H1 (cell line): ENCODE measurements at places on chromosomes 11 and 22.

DNA sequence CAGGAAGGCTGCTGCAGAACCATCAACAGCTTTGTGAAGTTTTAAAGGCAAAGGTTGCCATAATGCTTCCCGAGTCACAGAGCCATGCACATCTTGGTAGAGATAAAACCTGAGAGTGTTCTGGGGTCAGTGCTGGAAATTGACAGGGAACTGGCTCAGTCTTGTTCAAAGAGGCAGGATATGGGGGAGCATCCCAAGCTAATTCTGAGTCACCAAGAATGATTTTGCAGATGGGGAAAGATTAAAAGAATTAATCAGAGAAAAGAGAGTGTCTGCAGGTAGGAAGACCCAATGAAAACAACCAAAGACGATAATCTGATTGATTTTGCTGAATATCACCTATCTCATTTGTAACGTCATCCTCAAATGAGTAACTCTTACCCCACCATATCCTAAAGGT, 99.9 kb upstream of the CD44 start:
- DNase-seq: no peak

GRCh38 chr11:9741260-9741659, 77.4 kb downstream of the SWAP70 start:
- no peak for DNase-seq

DNA sequence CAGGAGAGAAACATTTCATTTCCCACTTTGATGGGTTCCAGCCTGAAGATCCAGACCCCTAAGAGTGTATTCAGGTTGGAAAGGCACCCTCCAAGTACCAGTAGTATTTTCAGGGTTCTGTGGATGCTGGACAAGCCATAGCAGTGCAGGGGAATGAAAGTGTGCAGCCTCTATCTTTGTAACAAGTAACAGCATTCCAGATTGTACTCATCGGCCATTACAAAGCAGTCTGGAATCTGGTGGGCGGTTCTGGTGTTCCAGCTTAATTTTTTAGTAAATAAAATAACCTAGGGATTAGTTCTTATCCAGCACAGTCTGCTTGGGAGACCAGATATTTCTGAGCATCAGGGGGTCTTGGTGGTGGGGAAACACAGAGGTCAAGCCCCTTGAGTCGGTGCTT, 22.6 kb downstream of the APLNR start:
- DNase-seq: no peak

DNA sequence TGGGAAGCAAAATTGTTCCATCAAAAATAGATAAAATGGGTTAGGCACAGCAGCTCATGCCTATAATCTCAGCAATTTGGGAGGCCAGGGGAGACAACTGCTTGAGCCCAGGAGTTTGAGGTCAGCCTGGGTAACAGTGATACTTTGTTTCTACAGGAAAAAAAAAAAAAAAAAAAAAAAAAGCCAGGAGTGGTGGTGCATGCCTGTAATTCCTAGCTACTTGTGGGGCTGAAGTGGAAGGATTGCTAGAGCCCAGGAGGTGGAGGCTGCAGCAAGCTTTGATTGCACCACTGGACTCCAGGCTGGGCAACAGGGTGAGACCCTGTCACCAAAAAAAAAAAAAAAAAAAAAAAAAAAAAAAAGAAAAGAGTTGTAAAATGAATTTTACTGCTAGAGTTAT, 49.6 kb downstream of the KIF18A start:
- no peak for DNase-seq

- DNase-seq: no peak
Measured at GRCh38 chr22:33110562-33111163, 52.5 kb upstream of the SYN3 start.

DNA sequence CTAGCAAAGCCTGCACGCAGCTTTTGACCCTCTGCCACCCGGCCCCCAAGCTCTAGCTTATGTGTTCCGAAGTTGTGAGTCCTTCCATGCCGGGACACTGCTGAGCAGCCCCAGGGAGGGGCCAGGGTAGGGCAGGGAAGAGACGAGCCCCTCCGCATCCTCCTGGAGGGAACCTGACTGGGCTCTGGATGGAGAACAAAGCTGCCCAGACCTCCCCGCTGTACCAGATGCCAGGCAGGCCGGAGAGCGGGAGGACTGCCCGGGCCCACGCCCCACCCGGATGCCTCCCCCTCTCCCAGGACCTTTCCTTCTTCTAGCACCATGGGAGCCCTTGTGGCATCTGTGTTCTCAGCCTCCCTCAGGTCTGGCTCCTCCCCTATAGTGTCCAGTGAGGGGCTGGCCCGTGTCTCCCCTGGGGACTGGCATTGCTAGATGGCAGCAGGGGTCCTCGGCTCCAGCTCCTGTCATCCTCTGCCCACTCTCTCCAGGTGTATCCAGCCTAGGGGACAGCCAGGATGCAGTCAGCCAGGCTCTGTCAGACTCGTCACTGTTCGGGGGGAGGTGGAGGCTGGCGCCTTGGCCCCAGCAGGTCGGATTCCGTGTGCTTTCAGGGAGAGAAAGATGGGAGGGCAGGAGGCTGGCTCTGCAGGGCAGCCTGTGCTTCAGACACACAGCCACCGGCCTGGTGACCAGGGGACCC, 46.1 kb downstream of the ALX4 start:
- no peak for DNase-seq

DNA sequence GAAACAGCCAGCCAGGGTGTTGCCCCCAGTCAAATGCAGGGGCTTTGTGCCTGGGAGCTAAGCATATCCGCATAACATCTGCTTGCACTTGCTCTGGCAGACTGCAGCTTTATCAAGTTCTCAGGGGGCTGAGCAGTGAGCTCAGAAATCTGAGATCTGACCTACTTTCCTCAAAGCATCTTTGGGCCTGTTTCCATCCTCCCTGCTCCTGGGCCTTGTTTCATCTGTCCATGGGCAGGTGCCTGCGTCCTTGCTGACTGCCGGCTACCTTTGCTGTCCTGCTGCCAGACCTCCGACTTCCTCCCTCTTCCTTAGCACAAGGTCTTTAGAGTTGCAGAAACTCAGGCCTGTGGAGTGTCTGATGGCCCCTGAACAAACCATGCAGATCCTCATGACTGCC, 131.2 kb upstream of the B3GAT1 start:
- DNase-seq: no peak

DNA sequence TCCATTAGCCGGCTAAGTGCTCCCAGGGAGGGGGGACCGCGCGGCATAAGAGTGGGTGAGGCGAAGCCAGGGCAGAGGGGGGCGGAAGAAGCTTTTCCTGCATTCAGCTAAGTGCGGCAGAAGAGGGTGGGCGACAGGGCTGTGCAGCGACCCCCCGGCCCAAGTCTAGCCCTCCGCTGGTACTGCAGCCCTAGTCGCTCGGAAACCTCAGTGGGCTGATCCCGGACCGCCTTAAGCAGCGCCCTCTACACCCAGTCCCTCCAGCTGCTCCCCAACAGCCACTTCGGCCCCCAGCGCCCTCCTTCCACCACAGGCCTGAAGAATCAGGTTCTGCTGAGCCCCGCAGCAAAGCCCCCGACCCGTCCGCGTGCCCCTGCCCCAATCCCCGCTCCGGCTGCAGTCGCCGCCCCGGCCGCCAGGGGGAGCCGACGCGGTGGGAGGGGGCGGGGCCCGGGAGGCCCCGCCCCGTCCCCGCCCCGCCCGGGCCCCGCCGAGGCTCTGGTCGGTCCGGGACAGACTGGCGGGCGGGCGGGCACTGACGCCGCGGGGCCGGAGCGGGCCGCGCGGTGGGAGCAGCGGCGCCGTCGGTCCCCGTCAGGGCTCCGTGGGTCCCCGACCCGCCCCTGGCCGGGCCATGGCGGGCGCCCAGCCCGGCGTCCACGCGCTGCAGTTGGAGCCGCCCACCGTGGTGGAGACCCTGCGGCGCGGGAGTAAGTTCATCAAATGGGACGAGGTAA, at the start of gene PLCB3:
Gene PLCB3 (plus strand): TSS at position 515 of the 737 bp plus-strand sequence. CDS start 120 bp downstream, at position 635.
- no peak for DNase-seq

DNA sequence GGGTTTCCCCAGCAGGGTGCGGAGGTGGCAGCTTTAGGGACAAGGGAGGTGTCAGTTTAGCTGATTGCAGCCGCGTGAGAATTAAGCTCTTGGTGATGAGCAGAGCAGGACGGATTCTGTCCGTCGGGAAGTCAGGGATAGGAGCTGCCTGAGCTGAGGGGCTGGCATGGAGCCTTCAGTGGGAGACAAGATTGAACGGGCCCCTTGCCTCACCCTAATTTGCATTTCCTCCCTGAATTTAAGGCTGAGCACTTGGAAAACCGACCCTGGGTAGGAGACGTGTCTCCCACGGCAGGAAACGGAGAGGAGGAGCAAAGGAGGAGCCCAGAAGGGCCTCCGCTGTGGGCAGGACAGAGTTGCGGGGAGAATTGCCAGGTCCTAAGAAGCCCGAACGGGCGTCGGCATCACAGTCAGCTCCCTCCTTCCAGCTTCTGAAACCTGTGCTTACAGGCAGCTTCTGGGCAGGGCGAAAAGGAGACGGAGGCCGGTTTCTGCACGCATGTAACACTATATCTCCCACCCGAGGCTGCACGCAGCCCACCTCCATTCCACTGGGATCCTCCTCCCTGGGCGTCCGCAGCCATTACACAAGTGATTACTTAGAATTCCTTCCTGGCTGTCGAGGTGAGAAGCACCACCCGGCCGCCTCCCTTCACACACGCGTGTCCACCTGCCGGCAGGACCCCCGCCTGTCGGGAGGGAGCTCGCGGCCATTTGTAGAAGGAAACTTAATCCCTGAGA, 345.8 kb downstream of the BRD1 start:
- no peak for DNase-seq

- DNase-seq: no peak
Measured at GRCh38 chr22:24149198-24149590, 32.1 kb upstream of the SUSD2 start.

GRCh38 chr11:10072142-10072541, 221.9 kb downstream of the SBF2 start:
- DNase-seq: no peak

DNA sequence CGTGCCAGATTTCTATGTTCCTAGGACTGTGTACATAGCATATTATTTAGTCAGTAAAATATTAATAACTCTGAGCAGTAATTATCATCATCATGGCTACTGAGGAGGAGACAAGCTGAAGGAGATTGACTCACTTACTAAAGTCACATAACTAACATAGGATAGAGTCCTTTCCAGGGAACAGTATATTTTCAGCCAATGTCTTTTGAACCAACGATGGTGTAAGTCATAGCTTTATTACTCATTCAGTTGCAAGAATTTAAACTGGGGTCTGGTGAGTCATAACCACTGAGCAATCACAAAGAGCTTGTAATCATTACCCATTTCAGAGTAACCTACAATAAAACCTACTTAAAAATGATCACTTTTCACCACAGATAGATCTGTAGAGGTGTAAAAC, 1564.8 kb upstream of the TENM4 start:
- no peak for DNase-seq

GRCh38 chr11:119907122-119907851, 178.3 kb upstream of the NECTIN1 start:
- no peak for DNase-seq

GRCh38 chr11:68470304-68470811, 9.8 kb downstream of the PPP6R3 start:
- DNase-seq: no peak

DNA sequence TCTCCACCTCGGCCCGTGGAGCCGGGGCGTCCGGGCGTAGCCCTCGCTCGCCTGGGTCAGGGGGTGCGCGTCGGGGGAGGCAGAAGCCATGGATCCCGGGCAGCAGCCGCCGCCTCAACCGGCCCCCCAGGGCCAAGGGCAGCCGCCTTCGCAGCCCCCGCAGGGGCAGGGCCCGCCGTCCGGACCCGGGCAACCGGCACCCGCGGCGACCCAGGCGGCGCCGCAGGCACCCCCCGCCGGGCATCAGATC, 439 bp downstream of the YAP1 start:
- DNase-seq: no peak

DNA sequence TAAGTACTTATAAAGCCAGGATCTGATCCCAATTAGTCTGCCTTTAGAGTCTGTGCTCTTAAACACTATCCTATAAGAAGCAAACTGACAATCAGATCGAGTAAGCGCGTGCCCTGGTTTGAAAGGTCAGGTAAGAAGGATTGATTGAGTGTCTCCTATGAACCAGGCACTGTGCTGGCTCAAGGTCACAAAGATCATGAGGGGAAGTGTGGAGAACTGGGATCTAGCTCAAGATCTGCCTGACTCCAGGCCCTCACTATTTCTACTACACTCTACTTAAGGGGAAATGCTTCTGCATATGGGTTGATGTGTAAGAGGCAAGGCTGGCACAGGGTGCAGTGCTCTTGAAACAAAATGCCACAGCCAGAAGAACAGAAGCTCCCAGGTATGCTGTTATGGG, 77.0 kb downstream of the ME3 start:
- no peak for DNase-seq

GRCh38 chr11:33575311-33575710, 125.3 kb downstream of the C11orf91 start:
- no peak for DNase-seq

DNA sequence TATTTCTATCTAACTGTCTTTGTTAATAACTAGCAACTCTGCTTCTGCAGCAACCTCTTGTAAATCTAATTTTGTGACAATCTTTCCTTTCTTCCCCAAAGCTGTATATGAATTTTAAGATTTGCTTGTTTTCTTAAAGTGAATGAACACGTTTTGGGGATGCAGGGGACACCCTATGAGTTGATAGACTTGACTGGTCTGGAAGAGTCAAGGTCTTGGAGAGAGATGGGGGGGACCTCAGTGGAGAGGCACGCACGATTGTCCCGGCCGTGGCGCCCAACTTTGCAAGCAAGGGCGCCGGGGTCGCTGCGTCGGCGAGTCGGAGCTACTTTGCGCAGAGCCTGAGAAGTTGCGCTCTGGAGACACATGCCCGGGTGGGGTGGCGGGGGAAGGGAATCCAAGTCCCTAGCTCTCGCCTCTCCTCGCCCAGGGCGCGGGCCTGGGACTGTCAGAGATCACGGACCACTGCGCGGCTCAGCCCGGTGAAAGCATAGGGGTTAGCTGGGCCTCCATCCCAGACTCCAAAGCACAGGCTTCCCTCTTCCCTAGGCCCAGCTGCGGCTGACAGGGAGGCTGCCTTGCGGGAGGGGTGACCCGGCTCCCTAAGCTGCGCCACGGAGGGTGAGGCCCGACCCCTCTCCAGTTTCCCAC, 854 bp downstream of the ABCC8 start:
- no peak for DNase-seq
